ENCODE measurements at places on chromosomes 3 and 15.

GRCh38 chr3:172192830-172193415 lies 153.5 kb downstream of the FNDC3B start:
- no peaks in the 10 kb centered on the region for H3K27me3 ChIP-seq
- no peak overlapping the region for H3K4me3 ChIP-seq
- no peaks in the 10 kb centered on the region for H3K4me1 ChIP-seq
- no peak overlapping the region for H3K27ac ChIP-seq
- no peak for DNase-seq

- peaks cover 3% of the 10 kb centered on the region for H3K27me3 ChIP-seq
- H3K27ac ChIP-seq, result no peak overlapping the region
- H3K4me1 ChIP-seq, result no peaks in the 10 kb centered on the region
- no peak for DNase-seq
- no peaks in the 10 kb centered on the region for H3K36me3 ChIP-seq
These were observed 79.4 kb upstream of the PRR23E start for GRCh38 chr3:127113571-127113891.

- no peaks in the 10 kb centered on the region for H3K36me3 ChIP-seq
- no peak overlapping the region for H3K4me3 ChIP-seq
- H3K4me1 ChIP-seq, result peaks cover 40% of the 10 kb centered on the region
- DNase-seq, result no peak
- H3K27me3 ChIP-seq, result no peaks in the 10 kb centered on the region
- no peak overlapping the region for H3K27ac ChIP-seq
These were observed 33.5 kb downstream of the IQGAP1 start for GRCh38 chr15:90421527-90421926.

GRCh38 chr15:30953731-30954378 lies 37.6 kb downstream of the MTMR10 start:
- no peak for DNase-seq
- no peak overlapping the region for H3K27ac ChIP-seq
- H3K4me3 ChIP-seq, result no peak overlapping the region

- no peak overlapping the region for H3K27ac ChIP-seq
- no peaks in the 10 kb centered on the region for H3K4me1 ChIP-seq
- no peaks in the 10 kb centered on the region for H3K27me3 ChIP-seq
- no peak overlapping the region for H3K4me3 ChIP-seq
These were observed 306.7 kb downstream of the LRTM1 start for GRCh38 chr3:54621184-54621583.

DNA sequence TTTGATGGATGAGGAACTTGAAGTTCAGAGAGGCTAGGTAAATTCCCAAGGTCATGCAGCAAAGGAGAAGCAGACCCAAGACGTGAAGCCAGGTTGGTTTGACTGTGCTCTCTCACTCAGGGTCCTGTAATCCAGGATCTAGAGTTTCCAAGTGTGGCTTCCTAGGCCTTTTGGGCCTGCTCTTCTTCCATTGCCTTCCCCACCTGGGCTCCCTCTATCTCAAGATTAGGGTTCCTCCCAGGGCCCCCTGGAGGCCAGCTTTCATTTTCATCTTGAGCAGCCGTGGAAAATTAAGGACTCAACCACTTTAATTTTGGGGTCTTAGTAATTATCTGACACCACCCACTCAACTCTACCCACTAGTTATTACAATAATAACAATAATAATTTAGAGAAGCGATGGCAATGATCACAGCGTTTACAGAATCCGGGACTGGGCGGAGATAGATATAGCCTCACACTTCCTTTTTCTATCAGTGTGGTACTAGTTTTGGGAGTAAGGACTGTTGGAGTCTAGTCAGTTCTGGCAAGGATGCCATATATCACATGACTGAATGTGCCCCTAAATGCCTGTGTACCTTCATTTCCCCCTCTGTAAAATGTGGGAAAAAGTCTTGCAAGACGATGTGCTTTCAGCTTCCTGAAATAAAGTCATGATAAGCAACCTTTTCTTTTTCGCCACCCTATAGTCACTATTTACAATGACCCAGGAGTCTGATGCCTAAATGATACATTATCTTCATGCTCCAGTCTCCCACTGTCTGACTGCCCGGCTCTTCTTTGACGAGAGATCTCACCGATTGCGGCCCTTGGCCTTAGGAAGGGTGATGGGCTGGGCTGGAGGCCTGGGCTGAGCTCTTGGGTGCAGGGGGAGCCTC lies 30.2 kb upstream of the MAGEF1 start:
- no peaks in the 10 kb centered on the region for H3K36me3 ChIP-seq
- H3K27me3 ChIP-seq, result peaks cover 3% of the 10 kb centered on the region
- no peak overlapping the region for H3K27ac ChIP-seq
- H3K4me1 ChIP-seq, result no peaks in the 10 kb centered on the region

DNA sequence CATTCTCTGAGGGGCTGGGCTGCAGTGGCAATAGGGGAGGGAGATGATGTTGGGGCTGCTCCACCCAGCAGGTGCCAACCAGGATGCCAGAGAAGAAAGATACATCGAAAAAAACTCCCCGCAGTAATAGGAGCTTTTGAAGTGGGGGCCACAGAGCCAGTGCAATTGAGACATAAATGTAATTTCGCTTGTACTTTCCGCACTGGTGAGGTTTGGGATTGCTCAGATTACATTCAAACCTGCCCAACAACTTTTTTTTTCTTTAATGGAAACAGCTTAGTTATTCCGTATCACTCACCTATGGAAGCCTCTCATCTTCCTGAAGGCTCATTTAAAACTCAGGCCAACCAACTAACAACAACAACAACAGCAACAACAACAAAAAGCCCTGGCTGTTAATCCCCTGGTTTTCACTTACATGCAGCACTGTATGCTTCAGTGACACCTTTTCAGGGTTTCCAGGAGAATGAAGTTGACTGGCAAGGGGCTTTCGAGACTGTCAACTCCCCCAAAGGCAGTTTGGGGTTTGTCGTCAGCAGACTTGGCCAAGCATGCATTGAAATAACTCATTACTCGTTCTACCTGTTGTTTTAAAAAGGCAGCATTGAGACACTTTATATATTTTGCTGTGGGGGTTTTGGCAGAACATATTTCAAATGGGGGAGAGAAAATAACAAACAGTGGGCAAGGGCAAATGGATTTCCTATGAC lies 163.8 kb downstream of the EBLN2 start:
- no peaks in the 10 kb centered on the region for H3K36me3 ChIP-seq
- no peak overlapping the region for H3K4me3 ChIP-seq
- no peaks in the 10 kb centered on the region for H3K4me1 ChIP-seq
- H3K27ac ChIP-seq, result no peak overlapping the region
- H3K27me3 ChIP-seq, result no peaks in the 10 kb centered on the region
- no peak for DNase-seq

DNA sequence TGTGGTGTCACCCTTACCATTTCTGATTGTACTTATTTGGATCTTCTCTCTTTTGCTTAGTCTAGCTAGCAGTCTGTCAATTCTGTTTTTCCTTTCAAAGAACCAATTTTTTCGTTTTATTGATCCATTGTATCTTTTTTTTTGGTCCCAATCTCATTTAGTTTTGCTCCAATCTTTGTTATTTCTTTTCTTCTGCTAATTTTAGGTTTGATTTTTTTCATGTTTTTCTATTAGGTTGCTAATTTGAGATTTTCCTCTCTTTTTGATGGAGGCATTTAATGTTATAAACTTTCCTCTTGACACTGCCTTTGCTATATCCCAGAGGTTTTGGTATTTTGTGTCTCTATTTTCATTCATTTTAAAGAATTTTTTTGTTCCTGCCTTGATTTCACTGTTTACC lies 16.9 kb upstream of the FAM98B start:
- DNase-seq, result no peak
- no peaks in the 10 kb centered on the region for H3K36me3 ChIP-seq
- no peaks in the 10 kb centered on the region for H3K27me3 ChIP-seq
- peaks cover 5% of the 10 kb centered on the region for H3K4me1 ChIP-seq

DNA sequence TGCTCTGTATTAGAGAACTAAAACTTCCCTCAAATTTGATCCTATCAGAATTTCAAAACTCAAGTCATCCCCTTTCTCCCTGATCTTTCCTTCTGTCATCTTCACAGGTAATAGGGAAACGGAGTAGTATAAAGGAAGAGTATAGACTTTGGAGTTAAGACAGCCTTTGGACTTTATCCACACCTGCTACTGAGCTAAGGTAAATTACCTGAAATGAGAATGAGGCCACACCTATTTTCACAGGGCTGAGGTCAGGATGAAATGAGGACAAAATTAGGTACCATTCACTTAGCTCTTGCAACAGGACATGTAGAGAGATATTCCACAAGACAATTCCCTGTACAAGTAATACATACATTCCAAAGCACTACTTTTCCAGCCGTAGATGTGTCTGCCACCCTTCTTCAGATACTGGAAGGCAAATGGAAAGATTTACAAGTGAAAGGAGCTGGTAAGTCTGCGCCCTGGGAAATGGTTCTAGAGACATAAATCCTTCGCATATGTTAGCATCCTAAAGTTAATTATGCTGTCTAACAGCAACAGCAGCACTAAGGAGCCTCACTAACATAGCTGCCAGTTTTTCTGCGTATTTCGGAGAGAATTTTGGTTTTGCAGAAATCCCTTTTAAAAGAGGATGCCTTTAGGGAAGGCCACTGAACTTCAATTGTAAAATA lies 461.8 kb downstream of the SHQ1 start:
- H3K27me3 ChIP-seq, result no peaks in the 10 kb centered on the region
- DNase-seq, result no peak
- no peaks in the 10 kb centered on the region for H3K36me3 ChIP-seq
- H3K27ac ChIP-seq, result no peak overlapping the region
- no peak overlapping the region for H3K4me3 ChIP-seq
- H3K4me1 ChIP-seq, result peaks cover 7% of the 10 kb centered on the region

GRCh38 chr3:43962043-43962442 lies 271.3 kb downstream of the ABHD5 start:
- no peaks in the 10 kb centered on the region for H3K27me3 ChIP-seq
- no peak overlapping the region for H3K4me3 ChIP-seq
- H3K27ac ChIP-seq, result no peak overlapping the region
- H3K4me1 ChIP-seq, result no peaks in the 10 kb centered on the region
- no peak for DNase-seq

DNA sequence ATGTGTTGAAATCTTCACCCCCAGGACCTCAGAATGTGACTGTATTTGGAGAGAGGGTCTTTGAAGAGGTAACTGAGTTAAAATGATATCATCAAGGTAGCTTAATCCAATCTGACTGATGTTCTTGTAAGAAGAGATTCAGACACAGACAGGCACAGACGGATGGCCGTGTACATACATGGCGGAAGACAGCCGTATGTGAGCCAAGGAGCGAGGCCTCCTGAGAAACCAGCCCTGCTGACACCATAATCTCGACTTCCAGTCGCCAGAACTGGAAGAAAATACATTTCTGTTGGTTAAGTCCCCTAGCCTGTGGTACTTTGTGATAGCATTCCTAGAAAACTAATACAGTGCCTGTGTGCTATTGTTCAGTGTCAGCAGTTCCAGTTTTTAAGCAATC lies 73.6 kb downstream of the APBA2 start:
- H3K36me3 ChIP-seq, result no peaks in the 10 kb centered on the region
- no peak for DNase-seq
- H3K27ac ChIP-seq, result no peak overlapping the region
- no peak overlapping the region for H3K4me3 ChIP-seq

DNA sequence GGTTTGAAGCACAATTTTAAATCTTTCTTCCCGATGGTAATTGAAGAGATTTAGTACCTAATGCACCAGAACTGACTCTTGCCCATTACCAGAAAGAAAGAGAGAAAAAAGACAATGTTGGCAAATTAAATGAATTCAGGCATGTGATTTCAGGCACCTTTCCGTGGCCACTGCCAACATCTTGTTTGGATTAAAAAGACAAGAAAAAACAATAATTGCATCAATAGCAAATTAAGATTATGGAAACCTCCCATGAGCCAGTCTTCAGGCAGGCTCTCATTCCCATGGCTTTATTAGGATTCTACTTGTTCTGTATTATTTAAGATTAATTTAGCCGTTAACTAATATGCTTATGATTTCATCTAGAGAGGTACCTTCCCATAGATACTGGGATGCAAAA lies 193.0 kb downstream of the GREM1 start:
- DNase-seq, result no peak
- H3K4me3 ChIP-seq, result no peak overlapping the region
- H3K27ac ChIP-seq, result no peak overlapping the region
- no peaks in the 10 kb centered on the region for H3K36me3 ChIP-seq
- peaks cover 44% of the 10 kb centered on the region for H3K4me1 ChIP-seq
- H3K27me3 ChIP-seq, result no peaks in the 10 kb centered on the region

DNA sequence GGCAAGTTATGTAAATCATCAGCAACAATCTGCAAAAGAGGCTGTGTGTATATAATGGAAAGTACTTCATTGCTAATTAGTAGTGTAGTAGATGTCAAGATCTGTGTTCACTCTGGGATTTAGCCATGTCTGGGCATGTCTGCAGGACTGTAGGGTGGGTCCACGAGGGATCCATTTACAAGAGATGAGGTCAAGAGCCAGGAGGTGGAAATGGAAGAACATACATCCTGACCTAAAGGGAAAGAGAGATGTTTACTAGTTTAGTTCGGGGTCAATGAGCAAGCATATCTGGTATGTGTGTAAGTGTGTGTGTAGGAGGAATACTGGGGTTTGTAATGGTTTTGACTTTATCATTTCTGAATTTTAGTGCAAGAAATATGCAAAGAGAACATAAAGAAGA lies 171.5 kb upstream of the NANOGP8 start:
- no peak overlapping the region for H3K27ac ChIP-seq
- H3K36me3 ChIP-seq, result no peaks in the 10 kb centered on the region
- H3K4me3 ChIP-seq, result no peak overlapping the region
- no peaks in the 10 kb centered on the region for H3K4me1 ChIP-seq
- no peaks in the 10 kb centered on the region for H3K27me3 ChIP-seq
- no peak for DNase-seq
